A673 (cell line): ENCODE measurements at places on chromosomes 5 and 9.

DNA sequence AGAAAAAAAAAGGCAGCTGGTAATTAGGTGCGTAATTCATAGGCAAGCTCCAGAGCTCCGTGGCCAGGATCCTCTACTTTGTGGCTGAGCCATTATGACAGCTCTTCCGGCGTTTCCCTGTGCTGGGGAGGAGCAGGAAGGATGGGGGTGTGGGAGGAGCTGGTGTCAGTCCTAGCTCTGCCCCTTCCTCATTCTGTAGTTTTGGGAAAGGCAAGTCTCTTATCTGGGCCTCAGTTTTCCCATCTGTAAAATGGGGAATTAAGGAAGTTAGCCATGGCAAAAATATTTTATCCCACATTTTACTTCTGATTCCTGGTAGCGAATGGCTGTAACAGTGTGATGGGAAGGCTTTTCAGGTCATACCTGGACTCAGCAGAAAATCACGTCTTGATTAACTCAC is 81.1 kb downstream of the SEC61B start:
- no peak overlapping the region for H3K4me3 ChIP-seq
- H3K4me1 ChIP-seq, result peaks cover 9% of the 10 kb centered on the region
- H3K27me3 ChIP-seq, result no peaks in the 10 kb centered on the region
- no peak for DNase-seq
- no peak overlapping the region for H3K27ac ChIP-seq
- H3K36me3 ChIP-seq, result no peaks in the 10 kb centered on the region

- H3K36me3 ChIP-seq, result no peaks in the 10 kb centered on the region
- no peaks in the 10 kb centered on the region for H3K27me3 ChIP-seq
- H3K27ac ChIP-seq, result no peak overlapping the region
- no peak for DNase-seq
- no peaks in the 10 kb centered on the region for H3K4me1 ChIP-seq
These were observed 390.6 kb downstream of the DNAH5 start for GRCh38 chr5:13553896-13554295.

- no peak overlapping the region for H3K4me3 ChIP-seq
- no peaks in the 10 kb centered on the region for H3K36me3 ChIP-seq
- no peak for DNase-seq
- no peak overlapping the region for H3K27ac ChIP-seq
- no peaks in the 10 kb centered on the region for H3K27me3 ChIP-seq
- H3K4me1 ChIP-seq, result no peaks in the 10 kb centered on the region
These were observed 321.5 kb upstream of the RPS23 start for GRCh38 chr5:82599692-82600091.

- no peaks in the 10 kb centered on the region for H3K4me1 ChIP-seq
- no peaks in the 10 kb centered on the region for H3K27me3 ChIP-seq
- no peaks in the 10 kb centered on the region for H3K36me3 ChIP-seq
- DNase-seq, result no peak
These were observed 609.2 kb downstream of the PSAT1 start for GRCh38 chr9:78905986-78906755.

- DNase-seq, result no peak
- no peaks in the 10 kb centered on the region for H3K36me3 ChIP-seq
- no peak overlapping the region for H3K27ac ChIP-seq
- H3K4me3 ChIP-seq, result no peak overlapping the region
- no peaks in the 10 kb centered on the region for H3K4me1 ChIP-seq
These were observed 1646.1 kb upstream of the CDH6 start for GRCh38 chr5:29547236-29547865.

DNA sequence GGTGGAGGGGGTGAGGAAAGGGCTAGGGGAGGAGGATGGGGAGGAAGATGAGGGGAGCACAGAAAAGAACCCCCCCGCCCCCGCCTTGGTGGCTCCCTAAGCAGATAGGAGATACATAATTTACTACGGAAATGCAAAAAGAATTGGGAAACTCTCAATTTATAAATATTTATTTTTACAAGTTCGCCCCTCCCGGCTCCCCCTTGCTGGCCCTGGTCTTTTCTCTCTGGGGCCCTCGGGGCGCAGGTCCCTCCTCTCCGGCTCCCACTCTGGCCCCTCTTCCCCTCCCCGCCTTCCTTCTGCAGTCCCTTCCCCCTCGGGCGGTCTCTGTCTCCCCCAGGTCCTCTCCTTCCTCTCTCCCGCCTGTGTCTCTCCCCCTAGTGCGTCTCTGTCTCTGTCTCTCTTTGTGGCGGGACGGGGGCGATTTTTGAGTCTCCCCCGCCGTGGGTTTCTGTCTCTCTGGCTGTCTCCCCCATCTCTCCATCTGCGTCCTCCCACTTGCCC is 173.6 kb upstream of the IER5L start:
- H3K4me1 ChIP-seq, result peaks cover 26% of the 10 kb centered on the region
- no peaks in the 10 kb centered on the region for H3K27me3 ChIP-seq
- DNase-seq, result peak; percentile 68

DNA sequence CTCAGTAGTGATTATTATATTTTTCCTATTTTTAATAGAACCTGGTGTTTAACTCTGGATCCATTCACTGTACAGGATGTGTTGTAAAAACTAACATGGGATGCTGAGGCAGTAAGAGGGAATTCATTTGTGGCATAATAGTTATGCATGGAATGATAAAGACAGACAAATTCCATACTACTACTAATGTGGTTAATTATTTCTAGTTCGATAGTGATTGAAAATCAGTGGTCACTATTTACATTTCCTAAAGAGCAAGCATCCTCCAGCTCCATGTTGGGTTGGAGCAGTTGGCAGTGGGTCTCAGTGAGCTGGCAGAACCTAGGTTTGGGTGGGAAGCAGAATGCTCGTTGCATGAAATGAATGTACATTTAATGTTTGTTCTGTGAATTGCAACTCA is 122.6 kb downstream of the SAXO1 start:
- H3K4me3 ChIP-seq, result no peak overlapping the region
- no peaks in the 10 kb centered on the region for H3K4me1 ChIP-seq
- no peaks in the 10 kb centered on the region for H3K27me3 ChIP-seq
- H3K36me3 ChIP-seq, result no peaks in the 10 kb centered on the region
- DNase-seq, result no peak

GRCh38 chr9:14212077-14212476 is 101.9 kb downstream of the NFIB start:
- DNase-seq, result no peak
- H3K4me3 ChIP-seq, result no peak overlapping the region
- H3K4me1 ChIP-seq, result peaks cover 62% of the 10 kb centered on the region
- no peaks in the 10 kb centered on the region for H3K36me3 ChIP-seq

DNA sequence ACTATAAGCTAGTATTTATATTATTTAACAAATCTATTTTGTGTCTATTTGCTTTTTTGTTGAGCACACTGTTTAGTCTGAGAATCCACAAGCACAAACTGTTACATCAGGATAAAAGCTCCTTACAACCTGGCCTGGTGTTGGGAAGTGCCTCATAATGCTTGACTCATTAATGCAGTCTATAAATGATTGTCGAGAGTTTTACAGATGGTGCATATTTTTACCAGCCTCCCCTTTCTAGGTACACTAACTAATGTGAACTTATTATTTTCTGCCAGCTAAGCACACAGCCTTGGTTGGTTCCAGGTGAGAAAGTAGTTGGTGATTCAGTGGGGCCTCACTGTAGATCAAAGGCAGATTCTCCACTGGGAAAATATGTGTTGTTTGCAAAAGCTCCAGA is 151.0 kb upstream of the ADAMTS16 start:
- H3K4me3 ChIP-seq, result no peak overlapping the region
- no peaks in the 10 kb centered on the region for H3K4me1 ChIP-seq
- no peak for DNase-seq
- H3K36me3 ChIP-seq, result no peaks in the 10 kb centered on the region

GRCh38 chr9:69453746-69454145 is 128.7 kb downstream of the ENTREP1 start:
- H3K27ac ChIP-seq, result no peak overlapping the region
- DNase-seq, result no peak
- no peaks in the 10 kb centered on the region for H3K4me1 ChIP-seq
- no peak overlapping the region for H3K4me3 ChIP-seq
- H3K36me3 ChIP-seq, result no peaks in the 10 kb centered on the region

DNA sequence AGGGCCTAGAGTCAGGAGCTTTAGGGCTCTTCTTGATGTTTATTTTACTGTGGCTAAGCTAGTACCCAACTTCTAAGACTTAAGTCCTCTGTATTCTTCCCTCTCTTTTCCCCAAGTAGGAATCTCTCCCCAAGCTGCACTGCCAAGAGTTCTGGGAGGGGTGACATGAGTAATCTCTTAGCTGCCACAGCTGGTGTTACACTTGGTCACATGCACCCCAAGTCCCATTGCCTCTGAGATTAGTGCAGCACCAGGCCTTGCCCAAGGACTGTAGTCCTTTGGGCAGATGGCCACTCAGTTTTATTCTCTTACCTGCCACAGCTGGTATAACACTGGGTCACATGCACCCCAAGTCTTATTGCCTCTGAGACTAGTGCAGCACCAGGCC is 114.7 kb upstream of the RIOK2 start:
- H3K4me3 ChIP-seq, result no peak overlapping the region
- H3K27ac ChIP-seq, result no peak overlapping the region
- no peaks in the 10 kb centered on the region for H3K4me1 ChIP-seq
- DNase-seq, result no peak
- H3K27me3 ChIP-seq, result no peaks in the 10 kb centered on the region

- peak; percentile 53 for DNase-seq
- H3K27ac ChIP-seq, result no peak overlapping the region
- no peaks in the 10 kb centered on the region for H3K27me3 ChIP-seq
- H3K4me3 ChIP-seq, result no peak overlapping the region
These were observed 248.7 kb downstream of the TAF11L14 start for GRCh38 chr5:17882760-17883488.

DNA sequence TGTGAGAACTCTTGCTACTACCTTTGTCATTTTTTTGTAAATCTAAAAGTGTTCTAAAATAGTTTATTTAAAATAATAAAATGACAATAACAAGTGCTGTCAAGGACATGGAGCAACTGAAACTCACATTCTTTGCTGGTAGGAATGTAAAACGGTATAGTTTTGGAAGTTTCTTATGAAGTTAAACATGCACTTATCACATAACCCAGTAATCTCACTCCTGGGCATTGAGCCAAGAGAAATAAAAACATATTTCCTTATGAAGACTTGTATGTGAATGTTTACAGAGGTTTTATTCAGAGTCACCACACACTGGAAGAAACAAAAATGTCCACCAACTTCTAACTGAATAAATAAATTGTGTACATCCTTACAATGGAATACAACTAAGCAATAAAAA is 46.0 kb upstream of the COL15A1 start:
- peaks cover 12% of the 10 kb centered on the region for H3K4me1 ChIP-seq
- H3K36me3 ChIP-seq, result no peaks in the 10 kb centered on the region
- H3K4me3 ChIP-seq, result no peak overlapping the region
- DNase-seq, result no peak

DNA sequence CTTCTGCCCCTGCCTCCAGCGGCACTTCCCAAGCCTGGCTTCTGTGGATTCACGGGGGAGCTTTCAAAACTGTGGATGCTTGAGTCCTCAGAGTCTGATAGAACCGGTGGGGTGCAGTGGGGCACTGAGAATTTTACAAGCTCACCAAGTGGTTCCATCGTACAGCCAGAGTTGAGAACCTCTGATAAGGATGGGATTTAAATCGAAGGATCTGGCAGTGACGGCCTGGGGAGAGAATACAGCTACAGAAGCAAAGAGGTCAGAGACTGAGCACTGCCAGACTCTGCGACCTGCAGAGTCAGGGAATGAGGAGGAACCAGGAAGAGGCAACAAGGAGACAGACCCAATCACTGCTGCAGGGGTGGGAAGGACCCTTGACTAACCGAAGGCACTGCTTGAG is 124.6 kb upstream of the BOD1 start:
- DNase-seq, result no peak
- no peaks in the 10 kb centered on the region for H3K36me3 ChIP-seq
- no peaks in the 10 kb centered on the region for H3K27me3 ChIP-seq
- no peak overlapping the region for H3K27ac ChIP-seq
- no peaks in the 10 kb centered on the region for H3K4me1 ChIP-seq

- no peaks in the 10 kb centered on the region for H3K27me3 ChIP-seq
- H3K27ac ChIP-seq, result no peak overlapping the region
- H3K36me3 ChIP-seq, result peaks cover 35% of the 10 kb centered on the region
- no peak for DNase-seq
These were observed 13.7 kb downstream of the FPGS start for GRCh38 chr9:127816362-127816725.

DNA sequence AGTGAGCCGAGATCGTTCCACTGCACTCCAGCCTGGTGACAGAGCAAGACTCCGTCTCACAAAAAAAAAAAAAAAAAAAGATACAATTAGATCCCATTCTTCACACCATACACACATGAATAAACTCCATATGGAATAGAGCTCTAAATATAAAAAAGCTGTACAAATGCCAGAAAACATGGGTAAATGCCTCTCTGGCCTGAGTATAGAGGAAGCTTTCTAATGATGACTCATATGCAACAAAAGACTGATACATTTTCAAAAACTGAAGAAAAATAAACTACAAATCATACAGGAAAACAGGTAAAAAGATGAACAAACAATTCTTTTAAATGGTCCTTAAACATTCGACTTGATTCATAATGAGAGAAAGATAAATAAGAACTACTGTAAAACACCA is 8.6 kb downstream of the ZFP62 start:
- no peaks in the 10 kb centered on the region for H3K4me1 ChIP-seq
- no peaks in the 10 kb centered on the region for H3K27me3 ChIP-seq
- no peak overlapping the region for H3K4me3 ChIP-seq
- DNase-seq, result no peak

GRCh38 chr9:112125951-112126388 is 49.1 kb downstream of the SUSD1 start:
- H3K27ac ChIP-seq, result no peak overlapping the region
- peaks cover under 1% of the 10 kb centered on the region for H3K4me1 ChIP-seq
- H3K4me3 ChIP-seq, result no peak overlapping the region
- no peak for DNase-seq
- no peaks in the 10 kb centered on the region for H3K36me3 ChIP-seq

DNA sequence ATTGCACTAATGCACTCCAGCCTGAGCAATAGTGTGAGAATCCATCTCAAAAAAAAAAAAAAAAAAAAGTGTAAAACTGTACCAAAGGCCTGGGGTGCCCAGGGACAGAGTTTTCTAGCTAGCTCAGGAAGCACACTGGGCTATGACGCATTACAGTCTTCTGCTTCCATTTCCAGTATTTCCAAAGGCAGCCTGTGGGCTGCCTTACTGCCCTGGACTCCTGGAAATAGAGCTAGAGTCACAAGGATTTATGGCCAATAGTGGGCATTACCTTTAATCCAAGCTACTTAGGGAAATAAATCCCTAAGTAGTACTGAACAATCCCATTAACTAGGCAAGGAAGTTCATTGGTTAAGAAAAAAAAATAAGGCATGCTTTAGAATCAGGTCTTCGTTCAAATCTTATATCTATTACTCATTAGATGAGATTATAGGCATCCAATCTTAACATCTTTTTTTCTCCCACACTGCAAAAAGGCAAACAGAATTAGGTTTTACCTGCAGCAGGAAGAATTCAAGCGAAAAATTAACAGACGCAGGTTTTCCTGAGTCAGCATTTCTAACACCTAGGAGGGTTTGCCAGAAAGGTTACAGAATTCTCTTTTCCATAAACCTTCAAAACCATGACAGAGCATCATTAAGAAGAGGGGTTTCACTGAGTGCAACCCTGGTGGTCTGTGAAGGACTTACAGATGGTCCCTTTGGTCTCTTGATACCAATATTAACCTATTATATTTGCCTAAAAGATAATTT is 85.6 kb upstream of the CCDC112 start:
- H3K36me3 ChIP-seq, result no peaks in the 10 kb centered on the region
- H3K4me3 ChIP-seq, result no peak overlapping the region
- H3K27ac ChIP-seq, result no peak overlapping the region
- H3K27me3 ChIP-seq, result no peaks in the 10 kb centered on the region
- no peak for DNase-seq
